ENCODE measurements at places on chromosomes 4 and X.

- no peak for DNase-seq
These were observed 14.1 kb upstream of the SCRG1 start for GRCh38 chr4:173413036-173413435.

DNA sequence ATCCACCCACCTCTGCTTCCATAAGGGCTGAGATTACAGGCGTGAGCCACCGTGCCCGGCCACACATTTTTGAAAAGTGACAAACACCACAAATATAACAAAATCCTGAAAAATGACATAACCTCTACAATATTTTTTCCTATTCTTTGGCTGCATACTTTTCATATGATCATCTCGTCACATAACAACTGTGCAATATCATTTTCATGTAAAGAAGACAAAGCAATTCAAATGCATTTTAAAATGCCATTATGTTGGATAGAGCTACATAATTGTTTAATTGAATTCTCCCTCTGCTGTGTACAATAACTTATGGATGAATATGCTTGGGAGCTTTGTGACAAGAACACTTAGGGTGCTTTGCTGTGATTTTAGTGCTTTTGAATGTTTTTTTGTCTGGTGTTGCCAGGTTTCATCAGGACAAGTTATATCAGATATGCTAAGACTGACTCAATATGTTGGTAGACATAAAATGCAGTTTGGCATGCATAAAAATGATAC is 132.9 kb downstream of the CHIC2 start:
- DNase-seq, result no peak

- no peak for DNase-seq
These were observed 8.3 kb downstream of the FLNA start for GRCh38 chrX:154365997-154366665.

- no peak for DNase-seq
These were observed 94.8 kb upstream of the PSAPL1 start for GRCh38 chr4:7529368-7530080.

- no peak for DNase-seq
These were observed 145.4 kb downstream of the EMCN start for GRCh38 chr4:100372432-100372831.

DNA sequence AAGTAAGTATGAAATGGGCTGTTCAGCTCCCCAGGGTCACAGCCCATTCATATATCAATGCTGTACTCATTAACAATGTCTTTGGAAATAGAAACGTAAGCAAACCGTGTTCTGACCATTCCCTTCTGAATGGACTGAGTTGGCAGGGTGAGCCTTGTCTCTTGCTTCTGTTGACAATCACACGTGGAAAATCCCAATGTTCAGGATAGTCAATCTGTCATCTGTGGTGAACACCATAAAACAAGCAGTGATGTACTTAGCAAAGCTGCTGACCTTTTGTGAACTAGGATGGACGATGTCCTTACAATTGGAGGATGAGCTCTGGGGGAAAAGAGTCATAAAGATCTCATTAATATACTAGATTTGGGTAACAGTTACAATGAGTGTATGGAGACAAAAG is 109.6 kb upstream of the PAQR3 start:
- no peak for DNase-seq

DNA sequence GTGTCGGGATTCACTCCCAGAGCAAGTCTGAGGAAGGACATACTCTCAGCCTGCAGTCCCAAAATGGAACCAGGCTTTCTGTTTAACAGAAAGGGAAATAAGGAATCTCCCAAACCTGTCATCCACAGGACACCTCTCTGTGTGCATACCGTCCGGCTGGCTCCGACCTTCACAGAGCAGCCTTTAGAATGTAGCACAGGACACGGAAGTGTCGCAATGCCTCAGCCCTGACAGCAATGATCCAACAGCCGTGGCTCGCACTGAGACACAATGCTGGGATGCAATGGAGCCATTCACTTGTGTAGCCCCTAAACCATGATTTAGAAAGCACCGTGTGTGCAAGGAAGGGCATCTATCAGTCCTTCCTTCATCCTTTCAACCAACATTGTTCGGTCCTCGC is 15.5 kb upstream of the HELT start:
- DNase-seq, result no peak

DNA sequence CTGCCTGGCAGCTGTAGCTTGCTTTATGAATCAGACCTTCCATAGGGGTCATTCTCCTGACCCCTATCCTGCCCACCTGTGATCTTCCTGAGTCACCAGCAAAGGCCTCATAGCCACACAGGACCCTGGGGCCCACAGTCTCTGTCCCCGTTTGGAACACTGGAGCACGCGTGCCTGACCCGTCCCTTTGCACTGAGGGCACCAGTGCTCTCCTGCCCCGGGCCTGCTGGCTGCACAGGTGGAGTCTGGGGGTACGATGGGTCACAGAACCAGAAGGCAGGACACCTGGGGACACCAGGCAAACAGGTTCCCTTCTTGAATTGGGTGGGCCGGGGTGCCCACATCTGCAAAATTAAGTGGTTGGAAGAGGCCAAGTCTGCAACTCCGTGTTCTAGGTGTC is 97.2 kb downstream of the CPZ start:
- DNase-seq, result no peak

- DNase-seq, result no peak
These were observed 383.4 kb upstream of the FGF13 start for GRCh38 chrX:139094671-139095592.
